ENCODE measurements at places on chromosomes 12 and 14.

DNA sequence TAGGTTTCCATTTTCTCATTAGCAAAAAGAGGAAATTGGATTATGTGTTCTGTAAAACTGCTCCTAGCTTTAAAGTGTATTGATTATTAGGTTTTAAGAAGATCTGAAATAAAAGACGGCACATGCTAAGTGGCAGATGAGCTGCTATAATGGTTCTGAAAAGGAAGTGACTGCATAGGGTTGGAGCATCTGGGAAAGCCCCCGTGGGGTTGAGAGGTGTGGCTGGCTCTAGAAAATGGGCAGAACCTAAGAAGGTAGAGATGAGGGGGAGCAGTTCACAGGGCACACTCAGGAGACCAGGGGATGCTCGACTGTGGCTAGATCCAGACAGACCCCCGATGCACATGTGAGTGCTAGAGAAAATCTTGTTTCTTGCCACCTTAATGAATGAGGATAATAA is 1.9 kb downstream of the IFNG-AS1 start:
- DNase-seq: no peak

GRCh38 chr14:35390577-35391387 is 13.8 kb downstream of the NFKBIA start:
- no peak for DNase-seq

GRCh38 chr14:62015945-62016344 is 253.7 kb downstream of the SNAPC1 start:
- no peak for DNase-seq

GRCh38 chr14:71514941-71515919 is 417.0 kb upstream of the RGS6 start:
- no peak for DNase-seq

GRCh38 chr14:76729953-76730505 is 31.2 kb upstream of the VASH1 start:
- no peak for DNase-seq

GRCh38 chr14:23631702-23632460 is 4.3 kb upstream of the DHRS2 start:
- peak; percentile 74 for DNase-seq

- DNase-seq: no peak
Measured at GRCh38 chr12:13023811-13024530, 20.2 kb upstream of the FAM234B start.

Data from midbrain (tissue), 1 donor.